Naive thymus-derived CD8-positive, alpha-beta T cell (primary cell): ENCODE measurements at places on chromosomes 11 and 22. TPM values are rescaled to one million over a fixed set of nuclear protein-coding genes. Genes with fewer than 3 reads are reported as not detected.

DNA sequence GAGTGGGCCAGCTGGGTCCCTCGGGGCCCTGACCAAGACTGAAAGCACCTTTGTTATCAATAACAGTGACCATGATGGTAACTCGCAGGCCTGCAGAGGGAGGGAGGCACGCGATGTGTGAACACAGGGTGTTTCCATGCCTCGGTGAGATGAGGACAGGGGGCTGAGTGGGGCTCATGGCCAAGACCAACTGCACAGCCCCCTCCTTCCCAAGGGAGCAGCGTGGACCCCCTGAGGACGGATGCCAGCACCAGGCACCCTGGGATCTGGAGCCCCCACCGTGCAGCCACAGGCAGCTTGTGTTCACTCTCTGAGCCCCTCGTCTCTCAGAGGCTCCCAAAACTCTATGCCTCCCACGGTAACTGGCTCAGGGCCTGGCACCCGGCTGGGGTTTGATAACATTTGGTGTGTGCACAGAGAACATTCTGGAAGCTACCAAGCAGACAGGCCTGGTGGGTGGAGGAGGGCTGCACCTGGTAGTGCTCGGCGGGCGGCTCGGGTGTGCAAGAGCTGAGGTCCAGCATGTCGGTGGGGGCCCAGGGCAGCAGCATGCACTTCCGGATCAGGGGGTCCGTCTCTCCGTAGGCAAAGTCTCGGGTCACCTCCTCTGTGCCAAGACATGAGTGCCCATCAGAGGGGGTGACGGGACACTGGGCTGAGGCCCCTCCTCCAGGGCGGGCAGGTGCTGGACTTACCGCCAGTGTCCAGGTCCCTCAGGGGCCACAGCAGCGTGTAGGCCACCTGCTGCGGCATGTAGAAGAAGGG, 7.6 kb downstream of the TTLL12 start:
- no peak for DNase-seq

GRCh38 chr22:46614025-46614931, 5.9 kb upstream of the GRAMD4 start:
- DNase-seq: peak; percentile 89

Gene SNX32
- total RNA-seq: 2.1 TPM

Gene KRTAP5-11
- not detected for total RNA-seq

- no peak for DNase-seq
These were observed 31.9 kb downstream of the FLI1 start for GRCh38 chr11:128725630-128726319.

GRCh38 chr11:46456269-46457001, 64.9 kb upstream of the CHRM4 start:
- DNase-seq: no peak

Gene TEX12
- total RNA-seq: not detected

DNA sequence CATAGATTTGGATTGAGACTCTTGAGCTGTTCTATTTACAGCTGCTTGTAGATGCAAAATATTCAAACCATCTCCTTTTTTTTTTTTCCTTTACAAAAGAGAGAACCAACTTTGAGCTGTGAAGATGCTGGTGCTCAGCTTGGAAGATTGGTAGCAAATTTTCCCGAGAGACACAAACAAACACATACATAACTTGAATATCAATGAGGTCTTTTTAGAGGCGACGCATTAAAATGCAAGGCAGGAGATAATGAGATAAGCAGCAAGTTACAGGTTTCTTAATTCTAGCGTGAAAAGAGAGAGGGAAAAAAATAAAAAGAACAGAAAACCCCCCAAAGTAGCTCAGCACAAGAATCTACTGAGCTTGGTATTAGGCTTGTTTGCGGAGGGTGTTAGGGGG, 247.0 kb upstream of the SORL1-AS1 start:
- DNase-seq: no peak

DNA sequence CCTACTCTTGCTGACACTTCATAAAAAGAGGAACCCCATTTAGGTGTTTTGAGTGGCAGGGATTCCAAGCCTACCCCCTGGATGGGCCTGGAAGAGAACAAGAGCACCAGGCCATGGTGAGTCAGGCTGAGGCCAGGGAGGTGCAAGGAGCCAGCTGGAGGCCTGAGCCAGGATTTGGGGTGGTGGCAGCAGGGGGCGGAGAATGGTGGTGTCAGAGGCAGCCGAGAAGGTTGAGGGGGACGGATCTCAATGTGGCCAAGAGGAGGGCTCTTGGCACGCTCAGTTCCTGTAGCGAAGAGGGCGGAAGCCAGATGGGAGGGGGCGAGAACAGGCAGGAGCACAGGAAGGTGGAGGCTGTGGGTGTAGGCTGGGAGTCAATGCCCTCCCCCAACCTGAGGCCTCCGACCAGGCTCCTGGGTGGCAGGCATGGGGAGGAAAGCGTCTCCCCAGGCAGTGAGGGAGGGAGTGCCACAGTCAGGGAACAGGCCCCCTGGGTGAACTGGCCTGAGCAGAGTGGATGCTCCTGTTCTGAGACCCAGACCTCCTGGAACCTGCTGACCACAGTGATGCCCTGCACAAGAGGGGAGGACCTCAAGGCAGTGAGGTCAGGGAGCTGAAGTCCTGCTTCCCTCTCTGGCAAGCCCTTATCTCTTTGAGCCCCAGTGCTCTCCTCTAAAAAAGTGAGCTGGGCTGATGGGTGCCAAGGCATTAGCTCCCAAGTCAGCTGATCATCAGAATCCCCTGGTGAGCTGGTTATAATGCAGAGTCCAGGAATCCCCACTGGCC, 13.9 kb downstream of the RTN4RL2 start:
- peak; percentile 34 for DNase-seq

Gene OR8G5
- not detected for total RNA-seq

Gene NAA40
- 24.2 TPM for total RNA-seq

- no peak for DNase-seq
These were observed 373.9 kb upstream of the ANO3 start for GRCh38 chr11:25958045-25958444.

Gene OR8G1
- not detected for total RNA-seq

Gene OR51B4
- not detected for total RNA-seq

GRCh38 chr11:95230810-95231126, 234 bp downstream of the SESN3 start:
- no peak for DNase-seq

Gene MS4A6A
- total RNA-seq: 2.6 TPM

Gene TMEM121B
- total RNA-seq: 0.11 TPM

DNA sequence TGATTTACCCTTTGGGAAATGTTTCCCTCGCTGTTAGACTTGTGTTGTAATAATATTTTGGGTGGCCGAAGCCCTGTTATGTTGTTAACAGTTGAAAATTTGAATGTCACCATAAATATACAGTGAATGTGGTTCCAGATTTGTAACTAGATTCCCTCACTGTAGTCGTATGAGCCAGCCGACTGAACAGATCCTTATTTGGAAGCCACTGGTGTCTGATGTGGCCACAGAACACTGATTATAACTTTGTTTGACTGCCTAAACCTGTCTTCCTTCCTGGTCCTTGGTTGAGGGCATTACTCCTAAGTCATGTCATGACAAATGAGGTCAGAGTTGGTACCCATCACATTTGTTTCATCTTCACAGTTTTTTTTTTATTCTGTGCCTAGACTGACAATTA, 45.4 kb downstream of the YAP1 start:
- DNase-seq: no peak

Gene LUZP2
- total RNA-seq: not detected

DNA sequence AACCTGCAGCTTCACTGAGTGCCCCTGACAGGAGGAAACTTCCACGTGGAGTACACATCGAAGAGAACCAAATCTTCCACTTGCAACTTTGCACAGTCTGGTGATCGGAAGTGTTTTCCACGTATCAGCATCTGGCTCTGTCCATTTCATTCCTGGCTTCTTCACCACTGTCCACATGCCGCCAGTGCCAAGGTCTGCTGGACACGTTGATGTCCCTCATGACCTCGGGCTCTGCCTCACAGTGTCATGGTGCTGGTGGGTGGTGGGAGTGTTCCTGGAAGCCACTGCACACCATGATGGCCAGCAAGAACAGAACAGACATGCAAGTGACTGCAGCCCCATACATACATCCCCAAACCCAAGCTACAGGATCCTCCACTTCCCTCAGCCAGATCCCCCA, 48.4 kb downstream of the WNT11 start:
- DNase-seq: no peak

DNA sequence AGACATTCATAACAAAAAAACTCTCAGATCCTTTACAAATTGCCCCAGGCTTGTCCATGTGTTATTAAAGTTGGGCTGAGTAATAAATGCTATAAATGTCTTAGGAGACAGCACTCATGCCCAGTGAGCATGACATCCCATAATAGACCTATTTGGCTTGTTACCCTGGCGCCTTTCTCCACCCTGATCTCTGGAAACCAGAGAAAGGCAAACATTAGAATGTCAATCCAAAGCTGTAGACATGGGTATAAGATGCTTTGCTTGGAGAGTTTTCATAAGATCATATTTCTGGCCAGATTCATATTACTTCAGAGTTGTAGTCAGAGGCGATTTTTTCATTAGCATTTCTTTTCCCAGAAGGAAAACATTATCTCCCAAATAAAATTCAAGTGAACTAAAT, 161.3 kb upstream of the UBASH3B start:
- DNase-seq: no peak

DNA sequence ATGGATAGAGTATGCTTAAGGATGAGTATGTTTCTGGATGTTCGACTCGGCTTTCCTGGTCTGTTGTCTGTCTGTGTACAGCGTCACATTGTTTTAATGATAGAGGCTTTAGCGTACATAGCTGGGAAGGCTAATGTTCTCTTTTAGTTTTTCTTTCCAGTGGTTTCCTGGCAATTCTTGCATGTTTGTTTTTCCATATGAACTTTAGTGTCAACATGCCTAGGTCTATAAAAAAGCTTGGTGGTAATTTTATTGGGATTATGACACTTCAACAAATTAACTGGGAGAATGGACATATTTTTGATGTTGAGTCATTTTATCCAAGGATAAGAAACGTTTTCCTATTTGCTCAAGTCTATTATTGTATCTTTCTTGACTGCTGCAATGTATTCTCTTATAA, 17.6 kb downstream of the F2 start:
- no peak for DNase-seq

Gene GPHA2
- 0.69 TPM for total RNA-seq

Gene LARGE2
- 5.6 TPM for total RNA-seq

DNA sequence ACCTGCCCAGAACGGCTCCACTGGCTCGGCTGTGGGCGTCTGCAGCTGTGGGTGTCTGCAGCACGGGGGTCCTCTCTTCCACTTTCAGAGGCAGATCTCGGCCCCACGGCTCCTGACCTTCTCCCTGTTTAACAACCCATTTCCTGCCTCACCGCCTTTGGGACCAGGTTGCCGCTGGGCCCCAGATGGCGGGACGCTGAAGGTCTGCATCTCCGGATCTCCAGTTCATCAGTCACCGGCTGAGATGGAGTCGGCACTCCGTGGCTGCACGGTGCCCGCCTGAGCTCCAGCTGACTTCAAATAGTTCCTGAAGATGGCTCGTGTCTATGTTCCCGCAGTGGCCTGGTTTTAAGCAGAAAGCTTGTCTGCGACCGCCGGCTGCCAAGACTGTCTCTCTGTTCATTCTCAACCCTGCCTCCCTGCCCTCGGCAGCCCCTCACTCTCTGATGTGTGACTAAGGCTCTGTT, 475.9 kb downstream of the BRD1 start:
- no peak for DNase-seq

Gene ZNRD2
- 31.5 TPM for total RNA-seq

DNA sequence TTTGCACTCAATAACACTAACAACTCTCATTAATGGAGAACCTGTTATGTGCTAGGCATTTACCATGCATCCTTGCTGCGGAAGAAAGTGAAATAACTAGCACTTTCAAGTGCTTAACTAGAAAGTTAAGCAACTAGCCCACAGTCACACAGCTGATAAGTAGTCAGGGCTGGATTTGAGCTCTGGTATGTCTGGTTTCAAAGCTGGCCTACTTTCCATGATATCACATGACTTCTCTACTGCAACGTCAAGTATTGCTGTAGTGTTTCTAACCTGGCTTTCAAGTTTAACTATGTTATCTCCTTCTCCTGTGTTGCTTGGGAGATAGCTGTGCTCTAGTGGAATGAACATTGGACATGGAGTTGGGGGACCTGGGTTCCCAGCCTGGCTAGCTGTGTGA, 12.1 kb downstream of the SLC15A3 start:
- DNase-seq: no peak

GRCh38 chr22:41285441-41285819, 557 bp downstream of the RANGAP1 start:
- DNase-seq: peak; percentile 84

- no peak for DNase-seq
These were observed 538.9 kb upstream of the API5 start for GRCh38 chr11:42772886-42773285.

Gene MS4A15
- total RNA-seq: not detected

DNA sequence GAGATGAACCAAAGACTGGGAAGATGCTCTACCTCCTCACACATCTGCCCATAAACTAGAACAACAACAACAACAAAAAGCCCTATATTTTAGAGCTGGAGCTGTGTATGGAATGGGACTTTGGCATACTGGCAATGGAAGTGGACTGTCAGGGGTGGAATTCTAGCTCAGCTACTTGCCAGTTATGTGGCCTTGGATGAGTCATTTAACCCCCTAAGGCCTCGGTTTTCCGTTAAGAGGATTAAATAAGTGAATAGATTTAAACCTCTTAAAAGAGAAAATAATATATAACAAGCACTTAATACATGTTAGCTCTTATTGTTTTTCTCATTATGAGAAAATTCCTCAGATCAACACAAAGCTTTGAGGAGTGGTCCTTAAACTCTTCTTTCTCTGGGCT, 195.0 kb downstream of the KIF18A start:
- DNase-seq: no peak

- DNase-seq: no peak
These were observed 48.8 kb upstream of the PICALM start for GRCh38 chr11:86117712-86118063.

DNA sequence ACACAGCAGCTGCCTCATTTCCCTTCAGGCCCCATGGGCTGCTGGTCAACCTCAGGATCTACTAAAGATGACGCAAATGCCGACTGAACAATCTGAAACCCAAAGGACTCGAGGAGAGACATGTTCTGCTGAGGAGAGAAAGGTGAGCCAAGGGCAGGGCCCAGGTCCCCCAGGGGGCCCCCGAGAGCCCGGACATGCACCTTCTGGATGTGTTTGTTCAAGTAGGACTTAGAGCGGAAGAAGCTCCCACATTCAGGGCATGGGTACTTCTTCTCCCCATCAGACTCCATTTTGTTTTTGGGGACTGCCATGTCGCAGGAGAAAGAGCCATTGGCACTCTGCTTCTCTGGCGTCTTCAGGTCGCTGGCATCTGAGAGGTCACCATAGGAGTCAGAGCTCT, 19.3 kb downstream of the PATZ1 start:
- no peak for DNase-seq

DNA sequence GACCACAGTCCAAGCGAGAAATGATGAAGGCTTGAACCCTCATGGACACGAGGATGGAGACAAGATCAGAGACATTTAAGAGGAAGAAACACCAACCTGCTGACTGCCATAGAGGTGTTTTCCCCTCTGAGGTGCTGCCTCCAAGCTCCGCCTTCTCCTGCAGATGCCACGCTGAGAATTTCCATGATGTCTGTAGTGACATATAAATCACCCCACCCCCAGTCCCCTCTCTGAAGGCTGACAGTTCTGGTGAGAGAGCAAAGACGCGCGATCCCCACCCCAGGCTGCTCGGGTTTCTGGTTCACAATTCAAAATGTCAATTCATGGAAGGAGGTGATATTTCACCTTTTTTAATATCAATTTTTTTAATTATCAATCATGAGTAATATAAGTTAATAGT, 28.2 kb downstream of the LRRC32 start:
- no peak for DNase-seq

GRCh38 chr22:27452245-27452644, 349.3 kb downstream of the MN1 start:
- DNase-seq: no peak

- no peak for DNase-seq
These were observed 68.1 kb downstream of the MPPED1 start for GRCh38 chr22:43479962-43480361.

GRCh38 chr11:103370076-103370475, 260.9 kb downstream of the DYNC2H1 start:
- no peak for DNase-seq
